ENCODE measurements at places on chromosomes 16 and 17.

GRCh38 chr17:51259564-51260236 lies at the start of gene MBTD1:
MBTD1 (minus strand) TSS chr17:51260049; CDS start chr17:51225161, 34,888 bp downstream.
- peak; percentile 98 for DNase-seq

DNA sequence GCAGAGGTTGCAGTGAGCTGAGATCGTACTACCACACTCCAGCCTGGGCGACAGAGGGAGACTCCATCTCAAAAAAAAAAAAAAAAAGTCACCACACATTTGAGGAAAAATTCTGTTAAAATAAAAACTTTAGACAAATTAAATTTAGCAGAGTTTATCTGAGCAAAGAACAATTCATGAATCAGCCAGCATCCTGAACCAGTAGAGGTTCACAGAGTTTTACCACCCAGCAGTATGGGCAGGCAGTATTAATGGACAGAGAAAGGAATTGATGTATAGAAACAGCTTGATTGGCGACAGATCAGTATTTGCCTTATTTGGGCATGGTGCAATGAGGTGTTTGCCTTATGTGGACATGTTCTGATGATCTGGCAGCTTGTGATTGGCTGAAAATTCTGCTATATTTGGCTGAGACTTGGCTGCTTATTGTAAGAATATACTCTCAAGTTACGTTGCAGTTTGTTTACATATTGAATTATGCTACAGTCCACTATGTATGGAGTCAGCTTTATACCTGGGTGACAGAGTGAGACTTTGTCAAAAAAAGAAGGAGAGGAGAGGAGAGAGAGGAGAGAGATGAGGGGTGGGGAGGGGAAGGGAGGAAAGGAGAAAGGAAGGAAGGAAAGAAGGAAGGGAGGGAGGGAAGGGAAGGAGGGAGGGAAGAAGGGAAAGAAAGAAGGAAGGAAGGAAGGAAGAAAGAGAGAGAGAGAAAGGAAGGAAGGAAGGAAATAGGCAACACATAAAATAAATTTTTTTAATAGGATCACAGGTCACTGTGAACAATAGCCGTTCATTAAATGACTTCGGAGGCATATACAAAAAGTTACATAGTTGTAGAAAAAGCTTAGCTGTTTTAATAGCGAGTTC lies 14.6 kb downstream of the ABCC3 start:
- DNase-seq: no peak

- DNase-seq: no peak
Observed at GRCh38 chr17:64779376-64780095, 117.4 kb upstream of the SMURF2 start.

- no peak for DNase-seq
Observed at GRCh38 chr17:28860363-28860808, 5.6 kb downstream of the ERAL1 start.

- DNase-seq: no peak
Observed at GRCh38 chr17:11240041-11240840, 772 bp upstream of the SHISA6 start.

GRCh38 chr17:81904600-81905423 lies 2.8 kb downstream of the NPB start:
- no peak for DNase-seq

Data from cardiac fibroblast (primary cell).